ENCODE measurements at places on chromosomes 3 and 15.
A peak's percentile ranks its signal among the peaks of the same experiment; 100 is the strongest.

GRCh38 chr3:9216736-9217135 is 32.7 kb downstream of the SRGAP3 start:
- no peak for DNase-seq

DNA sequence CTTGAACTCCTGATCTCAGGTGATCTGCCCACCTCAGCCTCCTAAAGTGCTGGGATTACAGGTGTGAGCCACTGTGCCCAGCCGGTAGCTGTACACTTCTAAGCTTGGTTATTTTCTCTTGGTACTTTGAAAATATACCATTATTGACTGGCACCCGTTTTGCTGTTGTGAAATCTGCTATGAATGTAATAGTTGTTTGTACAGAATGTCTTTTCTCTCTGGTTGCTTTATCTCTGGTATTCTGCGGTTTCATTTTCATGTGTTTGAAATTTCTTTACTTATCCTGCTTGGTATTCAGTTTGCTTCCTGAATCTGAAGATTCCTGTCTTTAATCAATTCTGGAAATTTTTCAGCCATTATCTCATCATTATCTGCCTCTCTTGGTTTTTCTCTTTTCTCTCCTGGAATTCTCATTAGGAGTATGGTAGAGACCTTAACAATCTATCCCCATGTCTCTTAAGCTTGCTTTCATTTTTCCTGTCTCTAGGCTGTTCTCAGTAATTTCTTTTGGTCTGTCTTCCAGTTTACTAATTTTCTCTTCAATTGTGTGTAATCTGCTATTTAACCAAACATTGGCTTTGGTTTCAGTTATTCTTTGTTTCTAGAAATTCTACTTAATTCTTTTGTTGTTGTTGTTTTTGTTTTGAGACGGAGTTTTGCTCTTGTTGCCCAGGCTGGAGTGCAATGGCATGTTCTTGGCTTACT is 2.8 kb upstream of the PAK2 start:
- no peak for DNase-seq

GRCh38 chr3:129277829-129278271 is 820 bp upstream of the HMCES start:
- DNase-seq: peak; percentile 62

DNA sequence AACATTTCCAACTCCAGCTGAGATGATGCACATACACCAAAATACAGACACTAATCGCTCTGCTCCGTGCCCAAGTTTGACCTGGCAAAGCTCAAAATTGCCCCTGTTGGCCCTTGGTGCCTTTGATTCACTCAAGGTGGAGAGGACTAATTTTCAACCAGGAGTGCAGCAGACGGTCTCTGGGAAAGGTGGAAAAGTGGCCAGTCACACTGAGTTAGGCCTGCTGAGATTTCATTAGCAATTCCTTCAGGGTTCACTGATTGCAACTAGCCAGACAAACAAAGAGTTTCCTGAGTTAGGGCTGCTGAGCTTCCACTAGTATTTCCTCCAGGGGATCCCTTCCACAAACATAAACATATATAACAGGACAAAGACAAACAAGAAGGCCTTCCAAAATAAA is 28.7 kb upstream of the LHFPL4 start:
- DNase-seq: no peak

DNA sequence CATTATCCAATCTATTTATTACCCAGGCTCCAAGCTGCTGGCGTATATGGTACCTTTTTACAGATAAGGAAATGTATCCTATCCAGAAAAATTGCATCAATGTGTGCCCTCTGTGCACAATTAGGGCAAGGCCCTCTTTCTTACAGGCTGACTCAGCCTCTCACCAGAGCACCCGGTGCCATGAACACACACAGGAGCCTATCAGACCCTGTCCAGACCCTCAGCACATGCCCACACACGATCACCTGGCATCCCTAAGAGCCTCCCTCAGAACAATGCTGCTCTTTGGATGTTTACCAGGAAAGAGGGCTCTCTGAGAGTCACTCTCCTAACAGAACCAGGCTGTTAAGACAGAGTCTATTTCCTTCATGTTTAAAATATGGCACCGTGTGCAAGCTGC is 460.0 kb upstream of the TBL1XR1 start:
- no peak for DNase-seq

DNA sequence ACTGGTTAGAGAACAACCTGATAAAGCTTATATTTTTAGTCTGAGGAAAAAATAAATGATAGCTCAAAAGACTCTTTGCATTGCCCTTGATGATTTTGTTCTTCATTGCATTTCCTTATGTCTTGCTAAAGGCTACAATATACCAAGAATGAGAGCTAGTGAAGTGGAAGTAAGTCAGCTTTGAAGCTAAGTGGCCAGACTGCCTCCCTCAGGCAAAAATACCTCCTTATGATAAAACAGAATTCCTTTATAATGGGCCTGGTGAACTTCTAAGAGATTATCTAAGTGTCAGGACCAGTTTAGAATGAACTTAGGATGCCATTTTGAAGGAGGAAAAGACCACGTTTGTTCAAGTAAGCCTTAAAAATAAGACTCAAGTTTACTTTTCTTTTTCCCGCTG is 678.4 kb downstream of the ROBO2 start:
- DNase-seq: no peak

DNA sequence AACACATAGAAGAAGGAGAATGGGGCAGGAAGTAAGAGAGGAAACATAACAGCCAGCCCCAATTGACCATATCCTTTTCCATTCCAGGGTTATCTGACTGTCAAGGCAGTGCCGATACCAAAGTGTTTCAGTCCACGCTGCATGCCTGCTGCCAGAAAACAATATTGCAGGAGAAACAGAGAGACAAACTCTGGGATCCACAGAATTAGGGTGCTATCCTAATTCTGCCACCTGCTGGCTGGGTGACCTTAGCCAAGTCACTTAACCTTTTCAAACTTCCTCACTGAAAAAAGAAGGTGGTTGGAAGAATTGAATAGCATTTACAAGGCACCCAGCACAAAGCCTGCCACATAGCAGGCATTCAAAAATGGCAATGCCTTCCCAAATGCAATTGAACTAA is 32.0 kb downstream of the GLB1 start:
- no peak for DNase-seq

DNA sequence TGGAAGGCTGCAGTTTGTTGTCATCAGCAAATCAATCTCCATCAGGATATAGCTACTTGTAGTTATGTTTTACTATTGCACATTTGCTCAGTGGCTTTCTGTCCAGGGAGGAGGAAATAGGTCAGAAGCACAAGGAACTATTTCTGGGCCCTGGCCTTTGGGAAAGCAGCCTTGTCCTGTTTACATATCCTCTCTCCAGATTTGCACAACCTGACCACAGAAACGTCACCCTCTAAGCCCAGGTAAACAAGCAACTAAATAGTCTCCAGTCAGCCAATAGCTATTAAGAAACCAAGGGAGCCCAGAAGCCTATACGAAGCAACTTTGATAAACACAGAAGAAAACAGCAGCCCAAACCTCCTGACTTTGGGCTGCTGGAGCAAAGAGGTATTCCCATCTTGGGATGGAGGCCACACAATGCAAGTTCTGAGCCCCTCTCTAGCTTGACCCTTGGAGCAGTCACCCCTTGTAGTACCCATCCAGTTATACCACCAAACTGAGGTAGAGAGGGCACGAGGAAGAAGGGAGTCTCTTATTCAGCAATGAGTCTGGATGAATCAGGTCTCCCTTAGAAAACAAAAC is 2.3 kb upstream of the FEM1B start:
- DNase-seq: no peak

DNA sequence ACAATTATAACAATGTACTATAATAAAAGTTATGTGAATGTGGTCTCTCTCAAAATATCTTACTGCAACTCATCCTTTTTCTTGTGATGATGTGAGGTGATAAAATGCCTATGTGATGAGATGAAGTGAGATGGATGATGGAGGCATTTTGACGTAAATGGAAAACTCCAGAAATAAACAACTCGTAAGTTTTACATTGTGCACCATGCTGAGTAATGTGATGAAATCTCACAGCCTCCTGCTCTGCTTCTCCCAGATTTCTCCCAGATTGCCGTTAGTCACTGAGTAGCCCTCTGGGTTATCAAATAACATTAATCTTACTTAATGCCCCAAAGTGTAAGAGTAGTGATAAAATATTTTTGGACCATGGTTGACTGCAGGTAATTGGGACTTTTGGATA is 64.8 kb upstream of the SLCO2A1 start:
- no peak for DNase-seq

DNA sequence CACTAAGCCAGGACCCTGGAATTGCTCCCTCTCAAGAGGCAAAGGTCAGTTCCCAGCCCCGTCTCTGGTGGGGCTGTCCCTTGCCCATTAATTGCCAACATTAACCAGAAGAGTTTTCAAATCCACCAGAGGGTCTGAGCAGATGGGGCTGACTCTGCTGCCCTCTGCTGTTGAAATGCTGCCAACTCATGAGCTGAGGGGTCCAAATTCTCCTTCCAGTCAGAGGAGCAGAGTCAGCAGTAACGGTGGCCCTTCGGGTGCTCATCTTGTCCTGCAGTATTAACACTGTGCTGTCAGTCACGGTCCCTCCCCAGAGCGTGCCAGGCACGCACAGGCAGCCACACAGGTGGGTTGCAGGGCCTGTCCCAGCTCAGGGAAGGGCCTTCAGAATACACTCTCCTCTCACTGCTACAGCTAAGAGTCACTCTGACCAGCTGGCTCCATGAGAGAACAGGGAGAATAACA is 10.7 kb upstream of the SPTBN5 start:
- DNase-seq: peak; percentile 45
